CD4-positive, alpha-beta T cell treated with Interleukin-17A for 1 hour (primary cell): ENCODE measurements at places on chromosomes 7 and 10.
A peak's percentile ranks its signal among the peaks of the same experiment; 100 is the strongest.

- DNase-seq: no peak
Measured at GRCh38 chr10:131961777-131962662, 19.7 kb downstream of the BNIP3 start.

- DNase-seq: no peak
Measured at GRCh38 chr7:122965306-122965705, 30.2 kb downstream of the TAS2R16 start.

DNA sequence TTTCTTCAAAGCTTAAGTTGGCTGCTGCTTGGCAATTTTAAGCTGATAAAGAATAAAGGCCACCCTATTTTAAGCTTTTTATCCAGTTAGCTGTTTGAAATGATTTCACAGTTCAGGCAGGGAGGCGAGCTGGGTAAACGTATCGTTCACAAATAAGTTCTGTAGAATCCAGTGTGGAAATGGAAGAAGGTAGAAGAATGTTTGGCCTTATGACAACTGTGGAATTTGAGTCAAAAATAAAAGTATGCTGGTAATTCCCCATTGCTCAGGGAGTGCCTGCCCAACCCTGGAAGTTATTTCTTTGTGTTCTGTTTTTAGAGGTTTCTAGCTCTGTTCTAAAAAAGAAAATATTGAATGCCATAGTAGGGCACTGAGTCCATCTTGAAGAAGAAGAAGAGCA, 113.1 kb downstream of the ARL4A start:
- DNase-seq: no peak

DNA sequence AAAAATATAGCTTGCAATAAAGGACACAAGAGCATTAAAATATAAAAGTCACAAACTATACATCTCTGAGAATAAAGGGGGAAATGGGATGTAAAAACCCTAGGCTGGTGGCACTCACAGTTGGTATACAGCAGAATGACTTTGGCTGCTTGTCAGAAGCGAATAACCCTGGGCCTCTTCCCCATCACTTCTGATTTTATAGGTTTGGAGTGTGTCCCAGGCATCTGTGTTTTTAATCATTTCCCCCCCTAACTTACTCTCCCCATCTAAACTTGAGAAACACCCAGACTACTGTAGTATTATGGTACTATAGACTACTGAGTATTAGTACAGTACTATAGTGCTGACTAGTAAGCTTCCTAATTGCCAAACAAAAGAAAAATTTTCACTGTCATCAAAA, 1.8 kb upstream of the RPA3 start:
- no peak for DNase-seq

- DNase-seq: no peak
Measured at GRCh38 chr10:111080224-111080623, 3.4 kb downstream of the ADRA2A start.

DNA sequence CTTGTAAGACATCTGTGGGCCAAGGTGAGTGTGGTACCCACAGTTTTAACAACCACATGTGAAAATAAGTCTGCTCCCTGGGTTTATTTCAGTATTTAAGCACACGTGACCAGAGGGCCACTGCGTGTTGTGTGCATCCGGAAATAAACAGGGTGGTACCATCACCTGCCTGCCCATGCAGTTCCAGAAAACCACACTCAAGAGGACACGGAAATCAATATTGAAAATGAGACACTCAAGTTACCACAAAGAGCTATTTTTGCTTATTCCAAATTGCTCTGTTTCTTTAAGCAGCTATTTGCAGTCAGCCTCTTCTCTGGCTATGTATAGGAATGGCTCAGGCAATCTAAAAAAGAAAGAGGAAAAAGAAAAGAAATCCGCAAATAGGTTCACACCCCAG, 71.8 kb upstream of the LOXL4 start:
- peak; percentile 49 for DNase-seq

GRCh38 chr10:124357561-124357885, 61.2 kb downstream of the OAT start:
- DNase-seq: no peak

- no peak for DNase-seq
Measured at GRCh38 chr7:1740214-1740613, 70.1 kb downstream of the ELFN1 start.

- no peak for DNase-seq
Measured at GRCh38 chr10:97596101-97597082, 6.9 kb downstream of the C10orf62 start.

DNA sequence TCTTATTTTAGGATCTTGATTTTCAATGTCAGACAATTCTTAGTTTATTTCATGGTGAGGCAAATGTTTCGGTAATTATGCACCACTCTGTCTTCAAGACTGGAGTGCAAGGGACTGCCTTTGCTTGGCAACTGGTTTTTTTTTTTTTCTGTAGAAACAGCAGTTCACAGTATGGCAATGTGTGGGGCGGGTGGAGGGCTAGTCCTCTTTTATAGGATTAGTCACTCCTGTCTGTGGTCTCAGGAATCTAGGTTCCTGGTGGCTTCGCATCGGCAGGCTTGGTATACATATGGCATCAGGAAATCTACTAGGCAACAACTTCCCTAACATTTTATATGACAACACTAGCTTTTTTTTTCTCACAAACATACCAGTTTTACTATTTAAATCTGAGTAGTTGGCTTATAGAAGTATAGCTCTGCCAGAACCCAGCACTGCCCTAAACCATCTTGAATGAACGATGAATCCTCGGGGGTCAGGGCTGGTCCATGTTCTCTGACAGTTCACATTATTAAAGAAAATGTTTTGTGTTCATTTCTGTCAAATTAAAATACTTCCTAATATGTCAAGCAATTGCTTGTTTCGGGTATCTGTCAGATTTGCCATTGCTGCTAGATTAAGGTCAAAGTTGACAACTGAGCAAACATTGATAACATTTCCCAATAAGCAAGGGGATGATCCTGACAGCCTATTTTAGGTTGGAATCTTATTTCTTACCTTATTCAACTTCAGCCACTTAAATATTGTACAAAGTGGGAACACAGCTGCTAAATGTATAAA, 289.7 kb upstream of the VSTM2A start:
- no peak for DNase-seq

GRCh38 chr7:156539999-156540398, 100.6 kb upstream of the RNF32 start:
- DNase-seq: no peak

DNA sequence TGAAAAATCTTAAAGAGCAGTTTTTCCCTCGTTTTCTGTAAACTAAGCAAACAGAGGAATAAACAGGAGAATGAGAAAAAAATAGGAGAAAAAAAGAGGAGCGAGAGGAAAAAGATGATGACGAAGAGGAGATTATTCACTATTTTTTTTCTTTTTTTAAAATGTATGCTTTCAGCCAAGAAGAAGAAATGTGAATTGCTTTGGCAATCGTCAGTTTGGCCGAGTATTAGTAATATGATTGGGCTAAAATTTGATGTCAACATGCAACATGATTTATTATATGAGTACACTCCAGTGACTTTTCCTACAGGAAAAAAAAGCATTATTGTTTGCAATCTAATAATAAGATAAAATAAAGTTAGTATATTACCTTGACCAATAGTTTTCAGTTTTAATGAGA, 26.3 kb downstream of the VWDE start:
- no peak for DNase-seq

DNA sequence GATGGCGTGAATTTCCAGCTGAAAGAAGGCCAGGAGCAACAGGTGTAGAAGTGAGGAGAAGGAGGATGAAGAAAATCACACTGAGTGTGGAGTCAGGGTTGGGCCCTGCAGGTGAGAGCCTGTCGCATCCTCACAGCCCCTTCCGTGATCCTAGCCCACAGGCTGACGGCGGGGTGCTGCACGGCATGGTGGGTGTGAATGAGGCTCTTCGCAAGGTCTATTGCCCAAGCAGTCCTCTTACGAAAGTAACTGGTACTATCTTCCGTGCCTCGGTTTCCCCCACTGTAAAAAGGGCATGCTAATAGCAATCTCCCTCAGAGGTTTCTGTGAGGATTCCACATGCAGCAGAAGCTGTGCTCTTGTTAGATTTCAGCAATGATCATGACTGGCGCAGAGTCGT, 129.9 kb upstream of the TNS3 start:
- DNase-seq: no peak

DNA sequence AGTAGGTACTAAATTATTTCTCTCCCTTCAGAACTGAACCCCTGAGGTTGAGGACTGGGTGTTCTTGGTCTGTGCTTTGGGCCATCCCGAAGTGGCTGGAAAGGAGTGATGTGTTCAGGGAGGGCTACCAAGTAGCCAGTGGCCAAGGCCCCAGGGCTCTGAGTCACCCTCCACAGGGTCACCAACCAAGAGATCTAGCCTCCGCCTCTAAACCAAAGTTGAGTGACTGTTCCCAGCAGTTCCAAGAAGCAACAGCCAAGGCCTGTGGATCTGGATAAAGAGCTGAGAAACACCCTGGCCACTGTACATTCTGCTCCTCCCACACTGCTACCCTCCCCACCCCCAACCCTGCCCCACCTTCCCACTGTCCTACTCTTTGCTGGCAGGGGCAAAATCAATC, 35.5 kb upstream of the KCNMA1 start:
- no peak for DNase-seq

DNA sequence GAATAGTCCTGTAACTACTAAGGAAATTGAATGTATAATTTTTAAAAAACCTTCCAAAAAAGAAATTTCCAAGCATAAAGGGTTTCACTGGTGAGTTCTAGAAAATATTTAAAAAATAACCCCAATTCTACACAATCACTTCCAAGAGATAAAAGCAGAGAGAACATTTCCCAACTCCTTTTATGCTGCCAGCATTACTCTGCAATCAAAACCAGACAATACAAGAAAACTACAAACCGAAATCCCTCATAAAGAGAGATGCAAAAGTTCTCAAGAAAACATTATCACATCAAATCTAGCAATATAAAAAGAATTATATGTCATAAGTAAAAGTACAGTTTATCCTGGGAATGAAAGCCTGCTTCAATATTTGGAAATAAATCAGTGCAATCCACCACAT, 84.8 kb downstream of the OAT start:
- DNase-seq: no peak

DNA sequence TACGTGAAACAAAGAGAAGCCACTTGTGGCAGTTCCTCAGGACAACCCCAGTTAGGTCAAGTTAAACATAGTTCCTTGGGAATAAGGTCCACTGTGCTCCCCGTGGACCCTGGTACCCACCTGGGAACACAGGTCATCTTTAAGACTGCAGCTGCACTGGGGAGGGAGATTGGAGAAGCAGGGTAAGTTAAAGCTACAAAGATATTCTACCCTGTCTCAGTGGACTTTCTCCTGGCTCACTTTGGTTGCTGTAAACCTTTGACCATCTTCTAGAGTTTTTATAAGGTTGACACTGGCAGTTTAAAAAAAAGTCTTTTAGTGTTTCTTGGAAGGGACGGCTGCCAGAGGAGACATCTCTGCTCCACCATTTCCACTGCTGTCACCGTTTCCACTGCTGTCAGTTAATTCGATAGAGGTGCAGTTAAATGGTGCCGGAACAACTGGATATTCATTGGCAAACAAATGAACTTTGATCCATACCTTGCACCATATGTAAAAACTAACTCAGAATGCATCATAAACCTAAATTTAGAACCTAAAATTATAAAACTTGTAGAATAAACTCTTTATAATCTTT, 42.5 kb downstream of the LMTK2 start:
- no peak for DNase-seq

GRCh38 chr7:10205696-10206095, 768.0 kb upstream of the PHF14 start:
- no peak for DNase-seq

DNA sequence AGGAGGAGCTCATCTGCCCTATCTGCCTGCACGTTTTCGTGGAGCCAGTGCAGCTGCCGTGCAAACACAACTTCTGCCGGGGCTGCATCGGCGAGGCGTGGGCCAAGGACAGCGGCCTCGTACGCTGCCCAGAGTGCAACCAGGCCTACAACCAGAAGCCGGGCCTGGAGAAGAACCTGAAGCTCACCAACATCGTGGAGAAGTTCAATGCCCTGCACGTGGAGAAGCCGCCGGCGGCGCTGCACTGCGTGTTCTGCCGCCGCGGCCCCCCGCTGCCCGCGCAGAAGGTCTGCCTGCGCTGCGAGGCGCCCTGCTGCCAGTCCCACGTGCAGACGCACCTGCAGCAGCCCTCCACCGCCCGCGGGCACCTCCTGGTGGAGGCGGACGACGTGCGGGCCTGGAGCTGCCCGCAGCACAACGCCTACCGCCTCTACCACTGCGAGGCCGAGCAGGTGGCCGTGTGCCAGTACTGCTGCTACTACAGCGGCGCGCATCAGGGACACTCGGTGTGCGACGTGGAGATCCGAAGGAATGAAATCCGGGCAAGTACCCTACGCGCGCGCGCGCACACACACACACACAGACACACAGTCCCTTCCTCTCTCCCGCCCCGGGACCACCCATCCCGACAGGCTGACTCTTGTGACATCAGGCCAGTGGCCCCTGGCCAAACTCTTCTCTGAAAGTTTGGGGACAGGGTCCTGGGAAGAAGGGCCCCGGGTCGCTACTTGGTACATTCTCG, 538 bp downstream of the TRIM8 start:
- DNase-seq: peak; percentile 85

- no peak for DNase-seq
Measured at GRCh38 chr10:30353851-30354250, 4.8 kb upstream of the MTPAP start.

- no peak for DNase-seq
Measured at GRCh38 chr7:4816419-4817080, 41.1 kb downstream of the AP5Z1 start.

DNA sequence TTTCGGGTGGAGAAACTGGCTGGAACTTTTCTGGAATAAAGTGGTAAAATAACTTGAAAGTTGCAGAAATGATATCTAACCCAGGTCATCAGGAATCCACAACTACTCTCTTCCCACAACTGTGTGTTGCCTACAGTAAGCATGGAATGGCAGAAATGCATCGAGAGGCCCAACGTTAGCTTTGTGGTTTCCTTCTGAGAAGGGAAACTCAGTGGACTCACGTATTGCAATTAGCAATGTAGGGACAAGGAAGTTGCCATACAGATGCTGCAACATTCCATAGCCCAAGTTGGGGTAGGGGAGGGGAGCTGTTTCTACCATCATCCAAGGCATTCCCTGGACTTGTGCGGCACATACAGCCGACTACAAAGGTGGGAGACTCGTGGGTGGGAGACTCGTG, 1.9 kb downstream of the PON1 start:
- DNase-seq: no peak

GRCh38 chr10:42885491-42886270, 103.1 kb downstream of the BMS1 start:
- DNase-seq: no peak

DNA sequence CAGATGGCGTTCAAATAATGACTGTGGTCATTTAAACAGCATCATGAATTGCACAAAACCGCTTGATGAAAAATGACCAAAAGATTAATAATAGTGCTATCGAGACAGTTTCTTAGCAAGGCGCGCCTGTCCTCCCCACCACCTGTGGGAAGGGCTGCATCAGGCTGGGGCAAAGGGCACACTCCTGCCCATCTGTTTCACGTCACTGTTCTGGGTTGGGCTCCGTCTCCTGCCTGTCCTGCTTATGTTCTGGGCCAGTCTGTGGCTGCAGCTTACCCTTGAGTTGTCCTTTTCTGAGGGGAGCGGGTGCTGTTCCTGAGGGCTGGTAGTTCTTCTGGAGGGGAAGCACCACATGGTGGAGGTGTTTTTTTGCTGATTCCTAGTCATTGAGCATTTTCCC, 13.3 kb downstream of the RBM17 start:
- DNase-seq: no peak

GRCh38 chr10:103614306-103615158, 121.0 kb downstream of the NEURL1 start:
- DNase-seq: no peak

- peak; percentile 40 for DNase-seq
Measured at GRCh38 chr7:12490107-12490688, 80.3 kb upstream of the SCIN start.

- no peak for DNase-seq
Measured at GRCh38 chr7:15475808-15476530, 85.8 kb downstream of the AGMO start.

- no peak for DNase-seq
Measured at GRCh38 chr10:44186150-44186549, 198.7 kb downstream of the CXCL12 start.
